Activated T-cell treated with anti-CD3 and anti-CD28 coated beads for 1 hour (primary cell): ENCODE measurements at places on chromosomes 12 and 14.

GRCh38 chr12:51917041-51917590, 9.8 kb downstream of the ACVRL1 start:
- DNase-seq = no peak

DNA sequence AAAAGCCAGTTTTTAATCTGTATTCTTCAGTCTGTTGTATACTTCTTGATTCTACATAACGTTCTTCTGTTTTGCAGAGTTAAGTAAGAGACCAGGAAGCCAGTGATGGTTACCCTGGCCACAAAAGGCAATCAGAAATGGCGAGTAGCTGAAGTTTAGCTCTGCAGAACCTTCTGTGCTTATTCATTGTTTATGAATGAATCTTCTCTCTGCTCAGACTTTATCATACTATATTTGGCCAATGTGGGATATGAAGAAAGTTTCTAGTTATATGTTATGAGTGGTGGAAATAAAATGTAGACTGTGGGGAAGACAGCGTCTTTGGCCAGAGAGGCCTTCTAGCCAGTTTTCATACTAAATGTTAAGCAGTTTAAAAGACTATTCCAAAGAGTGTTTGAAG, 249.9 kb upstream of the RGS6 start:
- DNase-seq = no peak

GRCh38 chr12:66984962-66985361, 284.2 kb upstream of the CAND1 start:
- DNase-seq = no peak

DNA sequence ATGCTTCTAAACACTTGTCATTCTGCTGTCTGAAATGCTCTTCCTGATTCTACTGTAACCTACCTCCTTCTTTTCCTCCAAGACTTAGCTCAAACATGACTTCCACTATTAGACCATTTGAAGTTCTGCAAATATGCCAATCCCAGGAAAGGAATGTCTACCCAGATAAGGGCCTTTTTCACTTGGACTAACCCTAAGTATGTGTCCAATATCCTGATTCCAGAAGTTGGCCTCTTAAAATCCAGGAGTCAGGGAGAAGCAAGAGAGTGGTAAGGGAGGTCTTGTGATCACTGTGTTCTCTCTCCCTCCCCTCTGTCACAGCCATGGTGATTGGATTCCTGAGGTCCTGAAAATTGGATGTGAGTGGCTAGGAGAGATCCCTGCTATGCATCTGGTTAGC, 30.2 kb downstream of the ADCY6 start:
- no peak for DNase-seq

- DNase-seq = no peak
Measured at GRCh38 chr12:106066051-106066705, 72.6 kb downstream of the NUAK1 start.

DNA sequence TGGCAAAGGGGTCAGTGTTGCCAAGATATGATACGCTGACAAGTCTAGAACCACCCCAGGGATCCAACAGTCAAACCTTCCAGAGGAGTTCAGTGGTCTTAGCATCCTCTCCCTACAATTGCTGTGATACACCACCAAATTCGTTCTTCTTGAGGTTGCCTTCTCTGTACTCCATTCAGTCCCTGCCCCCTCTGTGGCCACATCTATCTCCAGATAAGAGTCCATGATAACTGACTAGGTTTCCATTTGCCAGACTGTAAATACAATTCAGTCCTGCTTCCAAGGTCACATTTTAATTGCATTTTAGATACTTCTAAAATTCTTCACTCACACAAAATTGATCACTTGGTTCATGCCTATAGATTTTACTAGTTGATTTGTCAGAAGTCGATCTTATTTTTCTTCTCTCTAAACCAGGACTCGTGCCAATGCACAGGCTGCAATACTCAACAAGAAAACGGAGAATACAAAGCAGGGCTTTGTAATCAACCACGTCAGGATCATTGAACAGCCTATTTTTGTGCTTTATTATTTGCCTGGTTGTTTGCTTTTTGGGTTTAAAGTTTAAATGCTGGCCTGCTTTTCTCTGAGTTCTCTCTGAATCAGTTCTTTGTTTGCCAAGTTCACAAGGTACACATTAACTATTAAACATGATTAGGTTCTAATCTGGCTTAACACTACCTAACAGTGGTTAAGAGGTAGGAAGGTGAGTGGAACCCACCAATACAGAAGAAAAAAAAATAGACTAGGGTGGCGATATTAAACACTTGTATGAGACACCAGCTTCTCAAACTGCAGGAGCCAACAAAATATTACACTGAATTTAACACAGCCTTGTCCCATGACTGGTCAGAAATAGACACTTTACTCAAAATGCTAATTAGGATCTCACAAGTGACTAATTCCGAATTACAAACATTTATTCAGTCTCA, 5.3 kb upstream of the TSPAN8 start:
- no peak for DNase-seq

- DNase-seq = no peak
Measured at GRCh38 chr12:39352471-39353017, 90.4 kb downstream of the KIF21A start.

DNA sequence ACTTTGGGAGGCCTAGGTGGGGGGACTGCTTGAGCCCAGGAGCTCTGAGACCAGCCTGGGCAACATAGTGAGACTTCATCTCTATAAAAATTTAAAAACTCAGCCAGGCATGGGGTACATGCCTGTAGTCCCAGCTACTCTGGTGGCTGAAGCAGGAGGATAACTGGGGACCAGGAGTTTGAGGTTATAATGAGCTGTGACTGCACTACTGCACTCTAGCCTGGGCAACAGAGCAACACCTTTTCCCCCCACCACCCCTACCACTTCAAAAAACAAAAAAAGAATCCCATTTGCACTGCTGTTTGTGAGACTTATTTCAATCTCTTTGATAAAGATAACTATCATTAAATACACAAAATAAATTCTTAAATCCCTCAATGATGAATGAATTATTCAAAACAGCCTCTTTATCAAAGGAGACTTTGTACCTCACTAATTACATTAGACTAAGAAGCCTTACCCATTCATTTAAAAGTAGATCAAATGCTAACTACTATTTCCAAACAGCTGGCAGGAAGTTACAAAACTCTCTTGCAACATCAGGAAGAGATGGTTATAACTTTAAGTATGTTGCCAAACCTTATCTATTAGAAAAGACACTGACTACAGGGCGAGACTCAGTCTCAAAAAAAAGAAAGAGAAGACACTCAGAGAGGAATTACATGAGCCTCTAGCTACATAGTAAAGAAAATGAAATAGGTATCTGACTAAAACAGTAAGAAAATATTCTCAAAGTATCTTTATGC, 14.7 kb downstream of the BLTP3B start:
- no peak for DNase-seq

GRCh38 chr12:109432431-109432830, 44.7 kb downstream of the KCTD10 start:
- no peak for DNase-seq
